MG63 (cell line): ENCODE measurements at places on chromosomes 7 and 10. TPM values are rescaled to one million over a fixed set of nuclear protein-coding genes. Genes with fewer than 3 reads are reported as not detected.

Gene SORCS3
- total RNA-seq: not detected in 2 replicates

Gene TMEM229A
- total RNA-seq: not detected in 2 replicates

Gene C10orf105
- total RNA-seq: not detected in 2 replicates

Gene SPDYE18
- total RNA-seq: not detected in 2 replicates

Gene ABCB4
- 0.69 and 0.99 TPM in 2 replicates for total RNA-seq

Gene CYTH3
- 35.3 and 40.5 TPM in 2 replicates for total RNA-seq

Gene UTF1
- not detected in 2 replicates for total RNA-seq

Gene PDZD7
- 1.4 and 2.5 TPM in 2 replicates for total RNA-seq

Gene CYP3A4
- total RNA-seq: not detected in 2 replicates

Gene HOXA6
- total RNA-seq: 0.82 and 5.1 TPM in 2 replicates

DNA sequence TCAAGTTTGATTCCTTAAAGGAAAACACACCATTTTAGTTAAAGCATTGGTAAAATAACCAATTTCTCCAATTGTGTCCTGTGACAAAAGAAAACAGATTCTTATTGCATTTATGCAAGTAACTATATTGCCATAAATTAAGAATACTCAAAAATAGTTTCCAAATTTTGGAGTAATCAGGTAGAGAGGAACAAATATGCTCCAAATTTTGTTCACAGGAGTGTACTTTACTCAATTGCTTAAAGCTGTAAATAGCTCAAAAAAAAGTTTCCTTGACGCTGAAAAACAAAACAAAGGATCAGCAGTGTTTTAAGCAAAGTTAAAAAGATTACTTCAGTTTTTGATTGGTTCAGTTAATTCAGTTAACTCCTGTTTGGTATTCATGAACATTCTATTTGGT lies 52.2 kb upstream of the INHBA start:
- DNase-seq: no peak

DNA sequence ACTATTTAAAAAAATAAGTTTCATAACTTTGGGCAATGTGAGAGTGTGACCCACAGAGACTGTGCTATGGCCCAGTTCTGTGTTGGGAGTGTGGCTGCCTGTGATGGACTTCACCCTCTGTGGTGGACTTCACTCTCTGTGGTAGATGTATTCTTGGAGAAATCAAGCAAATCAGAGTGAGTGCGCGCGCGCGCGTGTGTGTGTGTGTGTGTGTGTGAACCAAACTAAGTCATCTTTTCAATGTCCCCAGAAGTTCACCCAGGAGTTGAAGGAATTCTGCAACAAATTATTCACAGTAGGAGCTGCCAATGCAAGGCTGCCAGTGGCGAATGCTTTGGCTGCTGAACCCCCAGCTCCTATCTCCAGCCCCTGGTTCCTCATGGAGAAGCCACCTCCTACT lies 184.5 kb downstream of the ADAM12 start:
- no peak for DNase-seq

GRCh38 chr7:95473276-95473985 lies 12.3 kb upstream of the ASB4 start:
- DNase-seq: no peak

DNA sequence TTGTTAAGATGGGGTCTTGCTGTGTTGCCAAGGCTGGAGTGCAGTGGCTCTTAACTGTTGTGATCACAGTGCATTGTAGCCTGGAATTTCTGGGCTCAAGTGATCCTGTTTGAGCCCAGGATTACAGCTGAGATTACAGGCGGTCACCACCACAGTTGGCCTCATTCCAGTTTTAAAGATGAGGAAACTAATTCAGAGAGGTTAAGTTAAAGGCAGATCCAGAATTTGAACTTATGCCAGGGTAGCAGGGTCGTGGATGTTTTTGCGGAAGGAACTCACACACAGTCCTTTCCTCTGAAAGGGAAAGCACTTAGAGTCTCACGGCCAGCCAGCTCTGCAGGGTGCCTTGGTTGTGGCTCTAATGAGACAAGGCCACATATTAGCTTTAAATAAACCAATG lies 84.7 kb downstream of the MMRN2 start:
- no peak for DNase-seq

- DNase-seq: no peak
These were observed 32.0 kb upstream of the TSPAN13 start for GRCh38 chr7:16721541-16721940.

GRCh38 chr7:18151422-18151821 lies 123.8 kb upstream of the PRPS1L1 start:
- no peak for DNase-seq

DNA sequence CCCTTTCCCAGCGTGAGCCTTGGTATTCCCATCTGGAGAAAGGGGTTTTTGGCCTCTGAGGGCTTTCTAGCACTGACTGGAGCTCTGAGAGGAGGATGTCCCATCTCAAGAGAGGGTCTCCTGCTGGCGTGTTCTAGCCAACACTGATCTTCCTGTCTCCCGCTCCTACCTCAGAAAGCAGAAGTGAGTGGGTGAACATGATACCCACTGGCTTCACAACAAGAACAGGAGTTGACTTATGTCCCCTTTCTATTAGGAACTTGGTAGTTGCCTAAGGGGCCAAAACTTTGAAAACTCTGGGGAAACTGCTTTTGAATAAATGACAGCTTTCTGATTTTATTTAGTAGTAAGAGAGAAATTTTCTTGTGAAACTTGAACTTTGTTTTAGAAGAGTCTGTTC lies 113.1 kb upstream of the ADCY1 start:
- no peak for DNase-seq

GRCh38 chr10:86410542-86411124 lies 44.0 kb upstream of the GRID1 start:
- DNase-seq: peak; percentile 71

GRCh38 chr10:11705722-11706121 lies 36.5 kb upstream of the ECHDC3 start:
- no peak for DNase-seq

- DNase-seq: no peak
These were observed 70.5 kb upstream of the SP4 start for GRCh38 chr7:21357151-21358097.

DNA sequence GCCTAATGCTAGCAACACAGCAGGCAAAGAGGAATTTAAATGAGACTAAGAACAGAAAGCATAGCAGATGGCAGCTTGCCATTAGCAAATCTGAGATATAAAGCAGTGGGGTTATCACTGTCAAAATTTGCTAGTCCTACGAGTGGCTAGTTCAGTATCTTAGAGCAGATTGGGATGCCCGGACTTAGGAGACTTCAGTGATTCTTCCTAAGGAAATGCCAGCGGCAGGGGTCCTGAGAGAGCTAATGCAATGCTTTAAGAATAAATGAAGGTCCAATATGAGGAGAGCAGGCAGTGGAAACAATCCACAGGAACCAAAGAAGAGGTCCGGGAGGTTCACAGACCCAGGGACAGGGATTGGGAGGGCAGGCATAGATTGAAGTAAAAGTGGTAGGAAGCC lies 169.3 kb upstream of the NPSR1 start:
- no peak for DNase-seq

DNA sequence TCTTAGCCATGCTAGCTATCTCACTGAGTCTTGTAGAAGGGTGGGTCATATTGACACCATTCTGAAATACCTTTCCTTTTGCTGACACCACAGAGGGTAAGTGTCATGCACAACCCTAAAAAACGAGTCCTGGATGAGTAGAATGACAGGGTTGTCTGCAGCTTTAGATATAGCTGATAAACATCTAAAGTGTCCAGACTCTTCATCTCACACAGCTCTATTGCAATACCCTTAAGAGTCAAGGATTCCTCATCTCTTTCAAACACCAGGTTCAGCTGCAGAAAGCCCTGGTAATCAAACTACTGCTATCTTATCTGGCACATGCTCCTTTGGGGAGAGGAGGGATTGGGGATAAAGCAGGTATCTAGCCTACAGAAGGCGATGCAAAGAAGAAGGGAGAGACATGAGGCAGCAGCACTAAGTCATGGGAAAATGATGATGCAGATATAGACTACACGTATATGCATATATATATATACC lies 127.0 kb downstream of the ANK3 start:
- no peak for DNase-seq

- DNase-seq: no peak
These were observed 980.5 kb downstream of the LRMDA start for GRCh38 chr10:76411729-76412435.

GRCh38 chr7:114084472-114085312 lies 165.9 kb upstream of the PPP1R3A start:
- DNase-seq: no peak

DNA sequence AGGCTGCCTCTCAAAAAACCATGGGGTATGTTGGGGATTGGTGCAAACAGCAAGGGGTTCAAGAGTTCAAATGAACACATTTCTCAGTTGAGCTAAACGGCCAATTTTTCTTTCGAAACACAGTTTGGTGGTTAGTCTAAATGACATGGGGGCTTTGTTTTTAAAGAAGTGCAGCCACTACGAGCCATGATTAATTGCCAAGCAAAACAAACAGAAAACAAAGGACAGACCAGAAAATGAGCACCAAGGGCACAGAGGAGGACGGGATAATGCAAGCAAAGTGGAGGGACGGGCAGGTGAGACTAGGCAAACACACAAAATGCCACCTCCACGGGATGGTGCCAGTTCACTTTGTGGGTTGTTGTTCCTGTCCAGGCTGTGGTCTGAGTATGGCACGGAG lies 64.5 kb upstream of the PDLIM1 start:
- DNase-seq: no peak

DNA sequence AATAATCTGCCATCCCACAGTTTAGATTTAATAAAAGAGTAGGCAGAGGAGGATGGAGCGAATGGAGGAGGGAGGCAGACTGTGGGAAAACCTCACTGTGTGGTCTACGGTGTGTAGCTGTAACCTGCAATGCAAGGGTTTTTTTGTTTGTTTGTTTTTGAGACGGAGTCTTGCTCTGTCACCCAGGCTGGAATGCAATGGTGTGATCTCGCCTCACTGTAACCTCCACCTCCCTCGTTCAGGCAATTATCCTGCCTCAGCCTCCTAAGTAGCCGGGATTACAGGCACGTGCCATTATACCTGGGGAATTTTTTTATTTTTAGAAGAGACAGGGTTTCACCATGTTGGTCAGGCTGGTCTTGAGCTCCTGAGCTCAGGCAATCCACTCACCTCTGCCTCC lies 184.6 kb upstream of the PLXNA4 start:
- DNase-seq: no peak

DNA sequence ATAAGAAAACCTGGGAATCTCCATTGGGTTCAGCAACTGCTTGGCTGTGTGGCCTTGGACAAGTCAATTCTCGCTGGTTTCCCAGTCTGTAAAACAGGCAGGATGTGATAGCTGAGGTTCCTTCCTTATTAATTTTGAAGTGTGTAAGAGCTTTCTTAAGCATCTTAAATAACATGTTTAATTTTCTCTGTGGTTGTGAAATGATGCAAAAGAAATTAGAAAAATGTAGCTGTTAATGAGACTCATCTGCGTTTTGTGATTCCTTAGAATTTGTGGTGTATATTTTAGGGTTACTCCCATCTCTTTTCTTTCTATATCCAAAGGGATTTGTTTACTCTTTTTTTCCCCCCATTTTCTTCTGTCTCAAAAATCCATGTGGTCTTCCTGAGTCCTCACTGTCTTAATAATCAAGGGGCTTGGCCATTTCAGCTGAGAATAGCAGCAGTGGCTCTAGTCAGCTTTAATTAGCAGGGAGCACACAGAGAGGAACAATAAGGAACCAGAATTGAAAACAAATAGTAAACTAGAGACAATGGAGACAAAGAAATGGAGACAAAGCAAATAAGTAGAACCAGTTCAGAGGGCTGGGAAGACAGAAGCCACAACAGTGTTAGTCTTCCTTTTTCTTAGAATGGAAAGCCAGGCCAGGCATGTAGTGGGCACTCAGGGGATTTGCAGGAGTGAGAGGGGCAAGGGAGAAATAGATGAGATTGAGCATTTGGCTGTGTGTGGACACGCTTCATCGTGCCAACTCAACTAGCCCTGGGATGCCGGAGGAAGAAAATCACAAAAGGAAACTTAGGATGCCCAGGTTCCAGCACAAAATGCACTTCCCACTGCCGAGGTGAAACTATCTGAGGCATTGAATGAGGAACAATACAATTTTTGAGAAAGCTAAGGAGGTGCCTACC lies 93.9 kb downstream of the CHN2 start:
- no peak for DNase-seq

- DNase-seq: no peak
These were observed 8.7 kb upstream of the BAZ1B start for GRCh38 chr7:73530800-73531199.

DNA sequence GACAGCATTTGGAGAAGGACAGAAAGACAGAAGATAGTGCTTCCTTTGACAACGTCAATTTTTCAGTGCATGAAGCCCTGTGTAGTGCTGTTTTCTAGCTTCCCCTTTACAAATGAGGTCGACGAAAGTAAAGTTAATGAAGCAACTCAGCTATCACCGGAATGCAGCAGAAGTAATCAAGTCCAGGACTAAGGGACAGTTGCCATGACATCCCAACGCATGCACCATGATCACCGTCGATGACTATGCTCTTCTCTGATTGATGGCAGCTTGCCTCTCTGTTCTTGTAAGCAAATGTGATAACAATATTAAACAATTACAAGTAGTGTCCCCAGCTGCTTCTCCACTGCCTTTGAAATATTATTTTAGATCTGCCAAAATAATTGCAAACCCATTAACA lies 205.8 kb downstream of the FRMD4A start:
- DNase-seq: no peak

- no peak for DNase-seq
These were observed 60.3 kb upstream of the TAC1 start for GRCh38 chr7:97671571-97671970.

DNA sequence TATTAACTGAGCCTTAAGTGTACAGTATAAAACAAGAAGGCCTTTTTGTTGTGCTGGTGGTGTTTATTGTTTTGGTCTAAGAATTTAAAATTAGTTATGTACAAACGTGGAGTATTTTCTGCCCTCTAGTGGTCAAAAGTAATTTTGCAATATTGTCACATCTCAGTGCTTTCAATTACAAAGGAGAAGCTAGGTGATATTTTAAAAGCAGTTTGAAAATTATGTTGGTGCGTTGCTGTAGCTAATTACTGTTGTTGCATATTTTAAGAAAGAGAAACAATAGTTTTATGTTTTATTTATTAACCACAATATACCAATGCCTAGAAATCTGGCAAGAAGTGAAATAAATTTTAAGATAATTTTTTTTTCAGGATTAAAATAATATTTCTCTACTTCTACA lies 11.4 kb downstream of the NPVF start:
- DNase-seq: no peak

DNA sequence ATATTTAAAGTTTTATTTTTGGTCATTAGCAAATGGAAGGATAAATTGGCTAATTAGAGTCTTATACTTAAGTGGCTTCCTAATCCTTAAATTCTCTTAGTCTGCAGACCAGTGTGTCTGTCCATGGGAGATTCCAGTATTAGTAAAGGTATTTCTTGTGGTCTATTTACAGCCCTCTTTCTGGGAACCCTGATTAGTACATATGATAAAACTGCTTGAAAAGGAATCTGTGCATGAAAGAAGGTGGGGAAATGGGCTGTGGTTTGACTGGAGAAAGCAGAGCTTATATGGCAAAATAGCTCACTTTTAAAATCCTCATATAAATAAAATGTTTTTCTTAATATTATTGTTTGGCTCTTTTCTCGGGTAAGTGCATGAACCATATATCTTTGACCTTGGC lies 124.5 kb upstream of the RHOBTB1 start:
- no peak for DNase-seq

DNA sequence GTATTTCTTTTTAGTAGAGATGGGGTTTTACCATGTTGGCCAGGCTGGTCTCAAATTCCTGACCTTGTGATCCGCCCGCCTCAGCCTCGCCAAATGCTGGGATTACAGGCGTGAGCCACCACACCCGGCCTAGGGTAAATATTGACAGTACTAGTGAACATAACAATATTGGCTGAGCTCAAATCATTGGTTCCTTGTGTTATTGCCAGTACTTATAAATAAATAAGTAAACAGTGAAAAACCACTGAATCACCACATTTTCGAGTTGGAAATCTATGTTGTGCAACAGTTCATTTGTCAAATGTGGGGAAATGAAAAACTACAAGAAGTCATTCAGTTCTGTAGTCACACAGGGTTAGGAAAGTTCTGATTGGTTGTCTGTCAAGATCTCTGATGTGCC lies 15.8 kb downstream of the RPP30 start:
- peak; percentile 55 for DNase-seq
